NCI-H187 treated with DMSO at 0.1 percent for 48 hours (cell line): ENCODE measurements at places on chromosomes 6 and 20.

DNA sequence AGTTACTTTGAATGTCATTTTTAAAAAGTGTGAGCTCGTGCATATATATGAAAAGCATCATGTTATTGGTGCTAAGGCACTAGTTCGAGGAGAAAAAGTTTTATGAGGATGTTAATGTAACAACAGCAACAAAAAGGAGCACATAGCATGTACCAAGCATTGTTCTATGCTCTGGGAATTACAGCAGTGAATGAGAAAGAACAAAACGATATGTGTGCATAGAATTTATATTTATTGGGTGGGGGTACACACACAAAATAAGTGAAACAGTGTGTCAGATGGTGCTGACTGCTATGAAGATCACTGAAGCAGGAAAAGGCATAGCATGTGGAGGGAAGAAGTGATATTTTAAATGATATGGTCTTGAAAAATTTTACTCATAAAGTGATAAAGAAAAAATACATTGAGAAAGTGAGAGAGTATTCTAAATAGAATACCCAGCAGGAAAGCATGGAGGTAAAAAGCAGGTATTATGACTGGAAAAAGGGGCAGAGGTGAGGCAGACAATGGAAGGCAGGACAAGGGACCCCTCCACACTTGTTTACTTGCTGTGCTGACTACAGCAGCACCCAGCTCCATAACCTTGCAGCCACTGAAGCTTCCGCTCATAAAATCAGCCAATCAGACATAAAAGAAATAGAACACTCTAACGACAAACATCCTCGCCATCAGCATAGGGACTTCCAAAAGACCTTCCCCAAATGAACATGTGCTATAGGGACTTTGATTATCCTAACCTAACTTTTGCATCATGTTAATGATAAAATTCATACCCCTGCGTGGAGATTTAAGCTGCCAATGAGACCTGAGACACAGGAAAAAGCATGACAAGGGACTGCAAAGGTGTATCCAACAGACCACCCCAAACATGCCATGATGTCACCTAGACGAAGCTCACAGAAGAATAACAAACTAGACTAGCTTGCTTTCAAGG is 119.9 kb downstream of the HFE start:
- DNase-seq: no peak

- DNase-seq: no peak
These were observed 61.4 kb downstream of the WDR27 start for GRCh38 chr6:169640351-169640852.

DNA sequence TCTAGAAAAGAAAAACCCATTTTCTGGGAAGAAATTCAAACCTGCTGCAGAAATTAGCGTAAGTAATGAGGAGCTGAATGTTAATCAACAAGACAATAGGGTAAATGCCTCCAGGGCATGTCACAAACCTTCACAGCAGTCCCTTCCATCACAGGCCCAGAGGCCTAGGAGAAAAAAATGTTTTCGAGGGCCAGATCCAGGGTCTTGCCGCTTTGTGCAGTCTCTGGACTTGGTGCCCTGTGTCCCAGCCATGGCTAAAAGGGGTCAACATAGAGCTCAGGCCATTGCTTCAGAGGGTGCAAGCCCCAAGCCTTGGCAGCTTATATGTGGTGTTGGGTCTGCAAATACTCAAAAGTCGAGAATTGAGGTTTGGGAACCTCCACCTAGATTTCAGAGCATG is 99.8 kb downstream of the STXBP5 start:
- no peak for DNase-seq

DNA sequence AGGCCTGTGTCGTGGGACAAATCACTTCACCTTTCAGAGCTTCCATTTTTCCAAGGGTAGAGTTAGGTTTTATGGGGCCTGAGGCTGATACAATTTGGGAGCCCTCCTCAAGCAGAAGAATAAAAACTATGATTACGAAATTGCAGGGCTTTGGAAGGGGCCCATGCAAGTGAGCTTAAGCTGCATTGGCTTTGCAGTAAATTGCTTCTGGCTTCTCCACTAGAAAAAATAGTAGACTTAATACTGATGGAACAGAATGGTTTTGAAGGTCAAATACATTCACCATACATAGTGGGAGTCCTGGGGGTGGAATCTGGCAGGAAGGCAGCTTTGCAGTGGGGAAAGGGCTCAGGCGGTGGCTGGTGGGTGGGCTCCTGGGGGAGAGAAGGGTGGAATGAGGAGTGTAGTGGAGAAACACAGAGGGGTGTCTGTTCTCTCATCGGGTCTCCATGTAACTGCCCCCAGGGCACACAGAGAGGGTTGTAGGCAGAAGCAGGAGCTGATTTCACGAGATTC is 55.9 kb upstream of the RNF24 start:
- DNase-seq: no peak

DNA sequence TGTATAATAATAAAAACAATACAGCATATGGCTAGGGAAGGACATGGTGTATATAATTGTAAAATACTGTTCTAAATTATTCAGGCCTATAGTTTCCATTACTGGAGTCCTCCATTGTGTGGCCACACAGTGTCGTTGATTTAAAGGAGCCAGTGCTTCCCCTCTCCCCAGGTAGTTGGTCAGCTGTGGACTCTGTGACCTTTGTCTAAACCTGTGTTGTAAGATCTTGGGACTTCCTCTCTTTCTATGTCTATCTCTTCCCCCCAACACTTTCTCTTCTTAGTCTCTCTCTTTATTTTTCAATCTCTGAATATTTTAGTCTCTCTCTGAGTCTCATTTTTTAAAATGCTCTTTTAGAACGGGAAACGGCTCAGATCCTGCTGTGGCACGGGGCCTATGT is 35.6 kb downstream of the BRPF3 start:
- DNase-seq: no peak

GRCh38 chr6:170176136-170176897 is 114.6 kb downstream of the DLL1 start:
- DNase-seq: no peak

GRCh38 chr20:40144581-40144980 is 544.5 kb downstream of the MAFB start:
- peak; percentile 43 for DNase-seq

DNA sequence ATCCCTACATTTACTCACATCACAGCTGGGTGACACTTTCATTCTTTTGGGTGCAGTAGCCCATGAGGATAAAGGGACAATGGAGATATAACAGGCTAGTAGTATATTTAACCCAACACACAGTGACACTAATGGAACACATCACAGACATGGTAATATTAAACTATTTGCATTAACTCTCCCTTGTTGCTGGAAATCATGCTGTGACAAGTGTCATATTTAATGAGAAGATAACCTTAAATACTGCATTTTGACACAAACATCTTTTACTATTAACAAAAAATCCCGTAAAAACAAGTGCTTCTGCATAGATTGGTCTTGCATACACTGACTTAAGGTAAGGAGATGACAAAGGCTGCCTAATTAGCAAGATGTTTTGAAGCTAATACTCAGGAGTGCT is 45.5 kb downstream of the CNR1 start:
- DNase-seq: no peak

DNA sequence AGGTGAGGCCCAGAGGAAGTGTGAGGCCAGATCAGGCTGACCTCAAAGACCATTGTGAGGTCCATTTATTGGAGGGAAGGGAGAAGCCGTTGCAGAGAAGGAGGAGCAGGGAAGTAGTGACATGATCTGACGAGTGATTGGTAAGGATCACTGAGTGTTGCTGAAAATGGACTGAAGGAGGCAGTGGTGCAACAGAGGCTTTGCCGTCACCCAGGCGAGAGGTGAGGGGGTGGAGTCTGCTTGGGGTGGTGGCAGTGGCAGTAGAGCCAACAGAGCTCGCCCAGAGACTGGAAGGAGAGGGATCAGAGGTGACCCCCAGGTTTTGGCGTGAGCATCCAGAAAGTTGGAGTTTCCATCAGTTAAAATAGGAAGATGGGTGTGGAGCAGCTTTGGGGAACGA is 67.9 kb upstream of the CLDN20 start:
- DNase-seq: no peak

GRCh38 chr6:24761193-24761835 is 13.4 kb upstream of the GMNN start:
- DNase-seq: no peak

- no peak for DNase-seq
These were observed 5.0 kb downstream of the ATP5F1E start for GRCh38 chr20:59026904-59027740.

DNA sequence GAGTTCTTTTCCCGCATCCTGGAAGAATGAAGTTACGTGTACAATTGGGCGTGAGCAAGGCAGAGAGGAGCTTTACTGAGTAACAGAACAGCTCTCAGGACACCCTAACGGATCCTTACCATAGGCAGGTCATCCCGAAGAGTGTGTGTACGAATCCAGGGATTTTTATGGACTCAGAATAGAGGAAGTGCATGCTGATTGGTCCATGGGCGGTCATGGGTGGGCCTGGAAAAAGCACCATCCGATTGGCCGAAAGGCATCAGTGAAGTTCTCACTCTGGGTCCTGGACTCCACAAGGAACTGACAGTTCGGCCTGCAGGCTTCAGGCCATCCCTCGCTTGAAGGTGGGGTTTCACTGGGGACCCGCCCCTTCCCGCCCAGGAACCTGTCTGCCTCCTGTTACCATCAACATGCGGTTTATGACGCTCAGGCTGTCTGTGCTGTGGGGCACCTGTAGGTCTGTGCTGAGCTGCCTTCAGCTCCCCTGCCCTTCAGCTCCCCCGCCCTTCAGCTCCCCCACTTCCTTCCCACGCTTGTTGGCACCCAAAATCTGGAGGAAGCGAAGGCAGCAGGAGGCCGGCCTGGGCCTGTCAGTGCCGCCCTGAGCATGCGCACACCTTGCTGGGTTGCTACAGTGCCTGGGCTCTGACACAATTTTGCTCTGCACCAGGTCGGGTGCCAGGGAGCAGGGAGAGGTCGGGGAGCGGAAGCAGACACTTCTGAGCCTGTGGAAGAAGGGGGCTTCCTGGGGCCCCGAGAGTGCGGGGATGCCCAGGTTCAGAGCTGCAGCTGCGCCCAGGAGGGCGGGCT is 57.9 kb upstream of the MANEA start:
- no peak for DNase-seq

GRCh38 chr6:158042245-158042798 is 60.7 kb downstream of the SYNJ2 start:
- no peak for DNase-seq

- DNase-seq: no peak
These were observed 422.5 kb upstream of the RGS17 start for GRCh38 chr6:153553627-153554026.

DNA sequence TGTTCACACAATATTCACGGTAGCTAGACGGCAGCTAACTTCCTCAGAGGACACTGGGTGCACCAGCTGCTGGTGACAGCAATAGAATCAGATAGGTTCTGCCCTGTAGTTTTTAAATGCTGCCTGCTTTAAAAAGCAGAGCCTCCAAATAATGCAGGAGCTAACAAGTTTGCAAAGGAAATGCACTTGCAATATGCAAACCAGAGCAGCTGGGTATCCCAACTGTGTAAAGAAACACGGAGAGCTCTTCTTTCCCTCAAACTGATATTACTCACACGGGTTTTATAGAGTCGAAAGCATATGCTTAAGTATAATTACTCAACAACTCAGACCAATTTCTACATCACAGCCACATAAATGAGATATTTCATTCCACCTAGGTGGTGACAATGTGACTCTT is 432.7 kb downstream of the TFAP2A start:
- DNase-seq: no peak

DNA sequence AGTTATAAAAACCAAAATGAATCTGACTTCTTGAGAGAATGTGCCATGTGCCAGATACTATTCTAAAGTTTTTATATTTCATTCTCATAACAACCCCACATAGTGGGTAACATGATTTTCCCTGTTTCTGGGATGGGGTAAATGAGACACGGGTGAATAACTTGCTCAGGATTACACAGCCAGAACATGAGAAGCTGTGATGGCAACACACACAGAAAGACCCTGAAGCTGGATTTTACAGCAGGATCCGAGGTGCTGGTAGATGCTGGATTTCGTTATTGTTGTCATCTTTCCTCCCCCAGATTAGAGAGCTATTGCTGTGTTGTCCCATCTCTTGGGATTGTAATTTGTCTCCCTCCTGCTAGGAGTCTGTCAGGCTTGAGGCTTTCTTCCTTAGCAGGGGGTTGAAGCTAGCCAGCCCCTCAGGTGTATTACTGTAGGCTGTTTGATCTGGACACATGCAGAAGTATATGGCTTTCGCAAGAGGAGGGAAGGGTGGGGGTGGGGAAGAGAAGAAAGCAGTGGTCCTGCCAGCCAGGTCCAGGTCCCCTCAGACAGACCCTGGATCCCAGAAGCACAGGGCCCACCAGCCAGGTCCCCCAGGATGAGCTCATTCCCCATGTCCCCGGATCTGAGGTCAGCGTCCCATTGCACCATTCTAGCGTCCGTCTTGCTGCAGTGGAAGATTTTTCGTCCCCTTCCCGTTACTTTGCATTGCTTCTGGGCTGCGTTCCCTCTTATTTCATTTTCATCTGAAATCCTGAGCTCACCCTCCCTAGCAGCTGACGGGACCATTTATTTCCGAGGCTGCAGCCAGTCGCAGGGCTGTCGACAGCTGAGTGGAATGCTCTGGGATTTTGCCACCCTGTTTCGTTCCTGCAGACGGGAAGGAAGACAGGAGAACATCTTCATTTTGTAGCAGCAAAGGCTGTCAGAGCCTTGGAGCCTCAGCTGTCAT is 7.3 kb upstream of the KCNG1 start:
- DNase-seq: no peak

- no peak for DNase-seq
These were observed 146.8 kb upstream of the PMEPA1 start for GRCh38 chr20:57856658-57857057.

- DNase-seq: no peak
These were observed 74.7 kb downstream of the EYA4 start for GRCh38 chr6:133315811-133316210.

DNA sequence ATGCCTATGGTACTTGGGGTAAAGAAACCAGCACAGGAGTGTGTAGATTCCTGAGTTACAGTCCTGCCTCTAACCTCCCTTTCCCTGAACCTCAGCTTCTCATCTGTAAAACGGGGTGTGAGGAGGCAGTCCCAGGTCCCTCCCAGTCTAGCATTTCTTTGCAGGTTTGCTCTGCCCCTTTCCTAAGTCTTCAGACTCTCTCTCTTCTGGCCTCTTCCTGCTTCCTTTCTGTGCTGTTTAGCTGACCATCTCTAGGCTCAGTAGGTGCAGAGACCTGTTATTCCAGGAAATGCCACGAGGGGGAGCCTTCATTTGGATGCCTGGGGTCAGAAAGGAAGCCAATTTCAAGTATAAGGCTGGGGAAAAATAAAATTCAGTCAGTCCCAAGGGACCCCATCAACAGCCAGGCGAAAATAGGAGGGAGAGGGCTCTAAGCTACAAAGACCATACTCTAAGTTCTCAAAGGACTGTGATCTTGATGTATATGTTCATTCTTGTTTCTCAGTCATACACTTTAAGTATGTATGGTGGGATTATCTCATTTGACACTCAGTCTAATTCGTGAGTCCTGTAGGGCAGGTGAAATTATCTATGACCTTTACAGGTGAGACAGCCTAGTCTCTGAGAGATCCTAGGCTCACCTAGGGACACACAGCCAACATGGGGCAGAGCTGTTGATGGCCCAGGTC is 89.1 kb downstream of the NCR2 start:
- no peak for DNase-seq
